Stimulated activated CD8-positive, alpha-beta memory T cell treated with anti-CD3 and anti-CD28 coated beads, Interleukin-4, amount 100 ng/mL, for 4 hours (primary cell): ENCODE measurements at places on chromosomes 3 and 15.

DNA sequence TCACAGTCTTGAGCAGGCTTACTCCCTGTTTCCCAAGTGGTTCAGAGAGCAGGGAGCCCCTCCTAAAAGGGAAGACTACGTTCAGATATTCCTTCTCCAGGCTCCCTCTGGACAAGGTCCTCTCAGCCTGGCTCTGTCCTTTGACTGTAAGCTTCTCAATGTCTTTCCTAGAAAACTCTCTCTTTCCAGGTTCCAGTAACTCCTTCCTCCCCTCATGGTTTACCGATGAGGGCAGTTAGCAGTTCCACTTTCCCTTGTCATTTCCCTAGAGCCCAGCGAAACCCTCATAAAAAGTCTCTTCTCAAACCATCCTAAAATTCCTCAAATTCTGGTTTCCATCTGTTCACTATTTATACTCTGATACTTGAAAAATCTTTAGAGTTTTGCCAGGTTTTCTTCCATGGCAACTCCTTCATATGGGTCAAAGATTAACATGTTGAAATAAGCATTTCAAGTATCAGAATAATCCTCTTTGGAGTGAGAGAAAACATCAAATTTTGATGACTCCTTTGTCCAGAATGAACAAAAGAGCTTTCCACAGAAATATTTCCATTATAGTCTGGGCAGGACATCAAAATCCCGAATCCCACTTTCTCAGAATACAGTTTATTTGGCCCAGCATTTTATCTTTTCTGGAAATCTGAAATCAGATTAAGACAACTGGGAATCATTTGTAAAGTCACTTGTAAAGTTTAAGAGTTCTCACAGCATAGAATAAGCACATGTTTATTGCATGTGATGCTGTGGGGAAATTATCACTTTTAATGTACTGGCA lies 599.4 kb downstream of the UNC13C start:
- no peak for DNase-seq

- no peak for DNase-seq
Observed at GRCh38 chr3:71570546-71570945, 13.0 kb downstream of the FOXP1 start.

- DNase-seq, result no peak
Observed at GRCh38 chr15:96972201-96972600, 641.7 kb downstream of the NR2F2 start.

DNA sequence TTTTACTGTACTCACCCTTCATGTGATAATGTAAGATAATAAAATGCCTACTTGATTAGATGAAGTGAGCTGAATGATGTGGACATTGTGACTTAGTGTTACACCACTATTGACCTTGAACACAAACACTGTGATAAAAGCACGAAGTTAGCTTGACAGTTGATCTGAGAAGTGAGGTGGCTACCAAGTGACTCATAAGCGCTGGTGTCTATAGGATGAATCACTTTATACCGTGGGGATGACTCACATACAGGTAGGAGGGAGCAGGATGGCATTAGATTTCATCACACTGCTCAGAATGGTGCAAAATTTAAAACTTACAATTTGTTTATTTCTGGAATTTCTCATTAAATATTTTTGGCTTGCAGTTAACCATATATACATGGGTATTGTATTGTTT lies 174.7 kb upstream of the CNTN3 start:
- no peak for DNase-seq

DNA sequence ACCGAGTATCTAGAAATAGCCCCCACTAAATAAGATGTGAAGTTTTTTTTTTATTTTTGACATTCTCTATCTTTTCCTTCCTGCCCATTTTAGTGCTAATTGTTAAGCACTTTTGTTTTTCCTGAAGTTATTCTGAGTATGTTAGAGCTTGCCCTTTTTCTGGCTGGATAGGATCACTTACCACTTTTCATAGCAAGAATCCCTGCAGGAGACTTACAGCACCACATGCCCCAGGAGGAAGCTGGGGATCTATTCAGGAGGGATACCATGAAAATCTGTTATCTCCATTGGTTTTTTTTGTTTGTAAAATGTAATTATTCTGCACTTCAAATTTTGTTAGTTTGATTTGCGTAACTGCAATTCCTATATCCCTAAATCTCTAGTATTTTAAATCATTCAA lies 968.4 kb downstream of the ZPLD1 start:
- no peak for DNase-seq

DNA sequence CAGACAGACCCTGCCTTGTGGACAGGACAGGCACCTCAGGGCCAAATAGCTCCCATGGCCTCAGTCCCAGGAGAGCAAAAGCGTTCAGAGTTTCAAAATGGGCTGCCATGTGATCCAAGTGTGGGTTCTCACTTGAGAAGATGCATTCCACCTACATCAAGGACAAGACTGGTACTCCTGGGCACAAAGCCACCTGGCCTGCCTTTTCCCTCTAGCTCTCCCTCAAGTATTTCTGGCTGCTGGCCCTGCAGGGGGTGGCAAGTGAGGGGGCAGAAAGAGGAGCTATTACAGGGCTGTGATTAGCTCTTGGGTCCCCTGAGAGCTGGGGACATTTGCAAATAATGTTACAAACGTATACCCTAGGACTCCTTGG lies 6.5 kb upstream of the COL7A1 start:
- no peak for DNase-seq

DNA sequence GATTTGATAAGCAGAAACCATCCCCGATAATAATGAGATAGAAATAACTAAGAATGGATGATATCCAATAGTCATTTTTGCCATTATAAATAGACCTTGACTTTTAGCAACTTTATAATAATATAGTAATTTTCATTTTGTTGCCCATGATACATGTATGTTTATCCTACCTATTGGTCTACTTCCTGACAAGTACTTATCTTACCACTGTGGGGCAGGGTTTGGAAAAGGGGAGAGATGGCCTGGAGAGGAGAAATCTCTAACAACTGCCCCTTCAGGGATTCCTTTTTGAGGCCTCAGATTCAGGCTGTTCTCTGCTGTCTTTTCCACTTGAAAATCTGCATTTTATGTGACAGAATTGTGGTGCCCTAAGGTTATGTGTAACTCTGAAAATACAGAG lies 42.2 kb downstream of the FAM98B start:
- DNase-seq, result no peak

DNA sequence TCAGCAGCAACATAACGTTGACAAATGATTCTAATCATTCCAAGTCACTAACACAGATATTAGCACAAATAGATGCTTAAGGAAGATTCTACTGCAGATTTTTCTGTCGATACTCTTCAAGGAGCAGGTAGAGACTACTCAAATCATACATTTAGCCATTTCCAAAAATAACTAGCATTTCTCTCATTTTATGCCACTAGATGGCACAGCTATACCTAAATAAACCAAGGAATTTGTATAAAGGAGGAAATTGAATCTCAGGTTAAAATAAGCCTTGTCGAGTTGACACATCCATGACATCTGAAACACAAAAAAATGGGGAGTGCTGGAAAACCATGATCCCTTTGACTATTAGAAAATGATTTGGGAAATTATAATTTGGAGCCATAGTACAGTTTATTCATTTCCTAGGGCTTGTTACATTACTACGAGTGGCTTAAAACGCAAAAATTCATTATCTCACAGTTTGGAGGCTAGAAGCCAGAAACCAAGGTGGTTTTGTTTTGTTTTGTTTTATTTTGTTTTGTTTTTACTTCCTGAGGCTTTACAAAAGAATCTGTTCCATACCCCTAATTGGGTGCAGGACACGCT lies 59.5 kb upstream of the STRIT1 start:
- DNase-seq, result no peak

- DNase-seq, result no peak
Observed at GRCh38 chr15:29058903-29059539, 173.2 kb downstream of the APBA2 start.
